Left lung (tissue), 14 donors: ENCODE measurements at places on chromosomes 11 and 22. TPM values are rescaled to one million over a fixed set of nuclear protein-coding genes. Genes with fewer than 3 reads are reported as not detected.

The IGF2 gene
- polyA plus RNA-seq, result 97.5 TPM

- no peak for DNase-seq
Observed at GRCh38 chr11:17887779-17888178, 125.1 kb downstream of the SERGEF start.

The PRRG4 gene
- polyA plus RNA-seq, result 2.3 TPM

The APOL1 gene
- polyA plus RNA-seq, result 9.3 TPM

DNA sequence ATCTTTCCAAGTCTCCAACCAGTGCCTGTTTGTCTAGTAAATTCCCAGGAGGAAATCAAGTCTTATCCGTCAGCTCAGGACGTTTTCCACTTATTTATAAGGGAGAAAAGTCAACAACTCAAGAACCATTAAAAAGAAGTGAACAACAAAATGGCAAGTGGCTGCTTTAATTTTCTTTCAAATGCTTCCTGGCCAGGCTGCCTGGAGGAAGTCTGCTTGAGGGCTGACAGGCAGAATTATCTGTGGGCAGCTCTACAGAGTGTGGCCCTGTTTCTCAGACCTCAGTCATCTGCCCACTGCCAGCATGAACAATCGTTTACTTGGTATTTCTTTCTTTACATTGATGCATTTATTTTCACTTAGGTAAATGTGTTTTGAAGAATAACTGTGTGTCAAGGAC lies 281.9 kb upstream of the ISX start:
- no peak for DNase-seq

GRCh38 chr22:49021131-49021925 lies 806.3 kb downstream of the BRD1 start:
- DNase-seq, result no peak
